ENCODE measurements at places on chromosomes 1 and 21.

DNA sequence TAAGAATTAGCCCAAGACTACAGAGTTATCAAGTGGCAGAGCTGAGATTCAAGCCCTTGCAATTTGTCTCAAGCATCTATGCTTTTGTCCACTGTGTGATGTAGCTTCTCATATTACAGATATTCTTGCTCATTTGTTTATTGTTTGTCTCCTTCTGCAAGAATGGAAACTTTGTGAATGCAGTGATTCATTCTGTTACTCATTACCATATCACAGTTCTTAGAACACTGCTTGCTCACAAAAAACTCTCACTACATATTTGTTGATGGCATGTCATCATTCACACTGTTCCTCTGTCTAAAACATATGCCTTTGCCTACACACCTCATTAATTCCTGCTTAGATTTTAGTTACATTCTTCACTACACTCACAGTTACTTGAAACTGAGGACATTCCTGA is 1198.9 kb downstream of the PLA2G4A start:
- no peak for DNase-seq

DNA sequence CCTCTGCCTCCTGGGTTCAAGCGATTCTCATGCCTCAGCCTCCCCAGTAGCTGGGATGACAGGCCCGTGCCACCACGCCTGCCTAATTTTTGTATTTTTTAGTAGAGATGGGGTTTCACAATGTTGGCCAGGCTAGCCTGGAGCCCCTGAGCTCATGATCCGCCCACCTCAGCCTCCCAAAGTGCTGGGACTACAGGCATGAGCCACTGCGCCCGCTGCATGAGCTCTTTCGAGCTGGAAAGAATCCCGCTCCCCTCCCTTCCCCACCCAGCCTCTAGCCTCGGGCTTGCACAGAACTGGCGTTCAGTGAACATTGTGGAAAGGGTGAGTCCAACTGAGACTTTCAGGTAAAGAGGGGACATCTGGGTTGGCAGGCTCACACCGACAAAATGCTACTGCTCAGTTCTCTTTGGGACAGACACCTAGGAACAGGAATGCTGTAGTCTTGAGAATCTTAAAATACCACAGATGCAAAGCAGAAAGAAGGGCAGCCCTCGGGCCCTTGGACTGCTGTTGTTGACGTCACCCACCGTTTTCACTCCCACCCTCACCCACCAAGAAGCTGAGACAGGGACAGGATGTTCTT is 9.7 kb upstream of the GNG4 start:
- no peak for DNase-seq

GRCh38 chr1:21811875-21812305 is at the start of gene LDLRAD2:
Gene LDLRAD2 (plus strand): TSS chr1:21812265. CDS start chr1:21812452, 187 bp downstream.
- DNase-seq = no peak

- DNase-seq = no peak
Measured at GRCh38 chr1:64511044-64511443, 41.1 kb downstream of the CACHD1 start.

- no peak for DNase-seq
Measured at GRCh38 chr1:181016563-181016962, 6.1 kb downstream of the STX6 start.

GRCh38 chr1:202165942-202166843 is 5.8 kb upstream of the PTPN7 start:
- DNase-seq = no peak

GRCh38 chr1:230316864-230317745 is 109.0 kb downstream of the PGBD5 start:
- DNase-seq = no peak

- no peak for DNase-seq
Measured at GRCh38 chr1:163897412-163898155, 575.8 kb downstream of the NUF2 start.

- no peak for DNase-seq
Measured at GRCh38 chr1:47021070-47021469, 2.4 kb upstream of the CYP4X1 start.

DNA sequence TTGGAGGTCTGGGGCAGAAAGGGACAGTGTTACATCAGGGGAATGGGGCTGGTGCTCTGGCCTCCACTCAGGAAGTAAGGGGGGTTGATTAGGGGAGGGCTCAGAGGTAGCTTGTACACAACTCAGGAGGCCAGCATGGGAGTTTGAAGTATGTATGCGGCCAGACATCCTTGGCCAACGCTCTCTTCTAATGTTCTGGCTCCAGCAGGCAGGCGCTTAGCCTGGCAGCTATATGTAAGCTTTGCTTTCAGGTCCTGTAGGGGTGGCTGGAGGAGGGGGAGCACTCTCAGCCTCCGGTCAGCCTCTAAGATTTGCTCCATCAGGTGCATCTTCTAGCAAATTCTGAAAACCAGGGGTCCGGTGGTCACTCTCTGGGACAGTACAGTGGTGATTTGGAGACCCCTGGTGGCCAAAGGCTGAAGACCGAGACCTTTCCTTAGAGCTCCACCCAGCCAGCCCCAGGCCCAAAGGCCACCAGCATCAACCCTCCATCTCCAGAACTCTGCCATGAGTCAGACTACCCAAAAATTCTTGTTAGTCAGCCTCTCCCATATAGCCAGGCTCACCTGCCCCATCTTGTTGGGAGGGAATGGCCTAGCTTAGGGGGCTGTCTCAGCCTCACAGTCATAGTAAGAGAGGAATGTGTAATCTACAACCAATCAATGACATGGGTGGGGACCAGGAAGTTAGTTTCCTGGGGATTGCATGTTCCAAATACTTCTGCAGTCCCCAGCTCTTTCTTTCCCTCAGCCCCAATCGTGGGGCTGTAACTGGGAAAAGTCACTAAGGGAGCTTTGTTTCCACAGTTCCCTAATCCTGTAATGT is 9.7 kb upstream of the COL8A2 start:
- DNase-seq = no peak

DNA sequence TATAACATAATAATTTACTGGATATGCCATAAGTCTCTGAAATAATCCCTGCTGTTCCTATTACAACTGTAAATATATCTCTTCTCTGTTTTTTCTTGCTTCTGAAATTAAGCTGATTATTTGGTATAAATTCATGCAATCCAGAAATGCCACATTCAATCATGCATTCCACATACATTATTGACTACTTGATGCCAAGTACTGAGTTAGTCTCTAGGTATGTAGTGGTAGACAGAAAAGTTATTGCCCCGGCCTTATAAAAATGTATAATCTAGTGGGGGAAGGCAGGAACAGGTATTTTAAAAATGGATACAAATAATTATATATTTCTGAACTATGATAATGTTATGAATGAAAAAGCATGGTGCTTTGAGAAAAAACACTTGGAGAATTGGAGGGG is 338.6 kb upstream of the SNX7 start:
- no peak for DNase-seq

DNA sequence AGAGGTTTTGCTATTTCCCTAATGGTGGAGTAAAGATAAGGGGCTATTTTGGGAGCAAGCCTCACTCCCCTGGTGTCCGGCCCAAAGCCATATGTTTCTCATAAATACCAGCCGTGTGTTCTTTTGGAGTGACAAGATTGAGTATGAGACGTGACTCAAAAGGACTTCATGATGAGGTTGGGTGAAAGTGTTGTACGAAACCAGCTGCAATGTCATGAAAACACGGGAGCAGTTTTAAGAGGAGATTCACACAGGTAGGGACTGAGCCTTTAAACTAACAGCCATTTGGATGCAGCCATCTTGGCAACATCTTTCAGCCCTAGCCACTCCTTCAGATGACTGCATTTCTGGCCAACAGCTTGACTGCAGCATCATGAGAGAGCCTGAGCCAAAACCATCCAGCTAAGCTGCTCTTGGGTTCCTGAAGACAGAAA is 532.3 kb upstream of the USP24 start:
- no peak for DNase-seq

GRCh38 chr21:23223882-23224281 is 2225.7 kb downstream of the NCAM2 start:
- no peak for DNase-seq

DNA sequence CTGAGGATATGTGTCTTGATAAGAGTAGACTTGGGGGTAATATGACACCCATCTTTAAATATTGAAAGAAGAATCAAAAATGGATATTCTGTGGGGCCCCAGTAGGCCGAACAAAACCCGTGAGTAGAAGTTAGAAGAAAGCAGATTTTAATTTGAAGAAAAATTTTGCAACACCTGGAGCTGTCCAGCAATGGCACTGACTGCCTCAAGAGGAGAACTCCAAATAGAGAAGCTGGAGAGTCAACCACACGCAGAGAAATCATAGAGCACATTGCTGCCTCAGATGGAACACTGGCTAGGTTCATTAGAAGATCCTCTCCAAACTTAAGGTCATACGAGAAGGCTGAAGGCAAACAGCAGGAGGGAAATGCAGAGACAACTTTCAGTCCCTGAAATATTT is 6.8 kb downstream of the NHLH1 start:
- no peak for DNase-seq

DNA sequence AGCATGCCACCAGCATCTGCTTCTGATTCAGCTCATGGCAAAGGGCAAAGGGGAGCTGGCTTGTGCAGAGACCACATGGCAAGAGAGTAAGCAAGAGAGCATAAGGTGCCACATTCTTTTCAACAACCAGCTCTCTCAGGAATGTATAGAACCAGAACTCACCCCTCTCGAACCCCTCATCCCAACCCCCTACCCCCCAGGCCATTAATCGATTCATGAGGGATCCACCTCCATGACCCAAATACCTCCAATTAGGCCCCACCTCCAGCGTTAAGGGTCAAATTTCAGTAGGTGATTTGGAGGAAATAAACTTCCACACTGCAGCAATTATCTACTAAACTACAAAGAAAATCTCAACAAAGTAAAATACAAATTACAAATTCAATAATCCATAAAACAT is 32.2 kb upstream of the LRRC7 start:
- no peak for DNase-seq

DNA sequence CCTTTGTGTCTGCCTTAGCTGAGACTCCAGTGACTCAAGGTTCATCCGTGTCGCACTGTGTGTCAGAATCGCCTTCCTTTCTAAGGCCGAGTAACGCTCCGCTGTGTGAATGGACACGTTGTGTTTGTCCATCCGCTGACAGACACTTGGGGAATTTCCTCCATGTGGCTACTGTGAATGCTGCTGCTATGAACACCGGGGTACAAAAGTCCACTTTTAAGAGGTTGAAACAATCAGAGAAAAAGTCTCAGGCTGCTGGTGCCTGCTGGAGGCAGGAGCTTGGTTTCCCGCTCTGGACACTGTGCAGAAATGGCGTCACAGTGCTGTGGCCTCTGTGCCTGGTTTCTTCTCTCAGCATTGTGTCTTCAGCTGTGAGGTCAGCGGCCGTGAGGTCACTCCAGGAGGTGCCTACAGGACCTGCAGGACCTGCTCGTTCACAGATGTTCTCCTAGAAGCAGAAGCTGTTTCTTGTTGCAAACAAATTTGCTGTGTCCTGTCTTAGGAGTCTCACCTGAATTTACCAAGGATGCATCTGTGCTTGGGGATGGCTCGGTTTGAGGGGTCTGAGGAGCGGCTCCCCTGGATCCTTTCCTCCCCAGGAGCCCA is 34.2 kb downstream of the KRTAP10-1 start:
- DNase-seq = no peak

- DNase-seq = no peak
Measured at GRCh38 chr1:87449348-87449963, 120.8 kb downstream of the LMO4 start.

- DNase-seq = no peak
Measured at GRCh38 chr1:9825093-9826074, 1.6 kb upstream of the CLSTN1 start.

DNA sequence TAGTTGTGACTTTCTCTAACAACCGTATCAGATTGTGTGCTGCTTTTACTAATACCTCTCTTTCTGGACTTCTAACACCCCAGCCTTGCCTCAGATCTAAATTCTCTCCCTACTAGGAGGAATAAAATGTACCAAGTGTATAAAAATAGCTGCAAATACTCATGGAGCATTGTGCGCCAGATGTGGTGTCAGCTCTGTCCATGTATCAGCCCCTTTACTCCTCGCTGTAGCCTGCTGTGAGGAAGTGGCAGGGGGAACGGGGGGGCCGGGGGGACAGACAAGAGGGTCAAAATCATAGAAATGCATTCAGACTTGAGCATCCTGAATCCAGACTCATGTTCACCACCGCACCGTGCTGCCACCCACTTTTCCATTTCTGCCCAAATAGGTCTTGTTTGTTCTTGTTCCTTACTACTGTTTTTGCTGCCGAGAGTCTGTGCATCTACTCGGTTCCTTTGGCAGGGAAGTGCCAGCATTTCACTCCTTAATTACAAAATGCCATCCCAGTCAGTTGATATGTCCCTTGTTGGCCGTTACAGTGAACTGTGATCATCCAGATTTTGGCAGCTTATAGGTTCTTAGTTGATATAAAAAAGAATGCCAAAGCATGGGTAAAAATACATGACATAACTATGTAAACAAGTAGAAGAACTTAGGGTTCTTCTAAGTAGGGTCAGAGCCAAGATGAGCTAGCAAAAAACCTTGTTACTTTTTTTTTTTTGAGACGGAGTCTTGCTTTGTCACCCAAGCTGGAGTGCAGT is 76.4 kb downstream of the UBE4B start:
- no peak for DNase-seq

DNA sequence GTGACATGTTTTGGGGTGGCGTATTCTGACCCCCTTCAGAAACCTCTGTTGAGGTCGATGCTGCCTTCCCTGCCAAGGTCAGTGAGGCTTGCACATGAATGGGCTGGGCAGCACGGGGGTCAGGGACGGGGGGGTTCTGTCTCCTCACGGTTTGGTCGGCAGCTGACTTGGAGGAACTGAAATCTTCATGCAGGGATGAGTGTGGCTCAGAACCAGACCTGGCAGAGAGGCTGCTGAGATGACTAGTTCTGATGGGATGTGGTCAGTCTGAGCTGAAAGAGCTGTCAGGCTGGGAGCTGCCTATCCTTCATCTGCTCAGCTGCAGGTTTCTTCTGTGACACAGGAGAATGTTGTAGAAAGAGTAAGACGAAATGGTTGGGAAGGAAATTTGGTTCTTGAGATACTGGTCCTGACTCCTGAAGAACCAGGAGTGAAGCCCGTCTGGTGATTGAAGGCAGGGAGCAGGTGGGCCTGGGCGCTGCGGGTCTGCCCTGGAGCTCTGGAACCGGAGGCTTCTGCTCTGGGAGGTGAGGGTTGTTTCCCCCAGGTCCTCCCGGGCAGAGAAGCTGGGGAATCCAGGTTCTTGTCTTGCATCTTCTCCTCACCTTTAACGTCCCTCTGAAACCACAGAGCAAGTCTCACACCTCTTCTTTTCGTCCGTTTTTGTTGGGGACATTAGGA is 3.3 kb downstream of the SLX9 start:
- no peak for DNase-seq

DNA sequence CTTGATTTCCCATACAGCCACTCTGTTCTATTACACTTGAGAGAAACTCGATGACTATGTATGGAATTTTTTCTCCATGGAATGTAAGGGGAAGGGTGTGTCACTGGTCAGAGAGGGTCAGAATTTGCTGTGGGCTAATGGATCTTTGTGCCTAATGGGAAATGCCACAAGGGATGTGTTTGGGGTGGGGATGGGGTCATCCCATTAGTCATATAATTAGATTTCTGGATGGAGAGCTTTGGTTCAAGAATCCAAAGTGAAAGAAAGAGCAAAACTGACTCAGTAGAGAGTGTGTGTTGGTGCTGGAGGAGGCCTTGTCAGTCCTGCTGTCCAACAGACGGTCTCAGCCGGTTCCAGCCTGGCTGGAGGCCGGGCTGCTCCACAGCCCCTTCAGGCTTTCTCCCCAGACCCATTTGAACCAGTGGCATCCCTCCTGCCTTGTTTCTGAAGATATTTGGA is 86.4 kb downstream of the LAMC2 start:
- no peak for DNase-seq

GRCh38 chr1:93815366-93816110 is 63.5 kb downstream of the DNTTIP2 start:
- no peak for DNase-seq
